Activated naive CD8-positive, alpha-beta T cell treated with anti-CD3 and anti-CD28 coated beads, Interleukin-2, amount 10 ng/mL, durations not matched to agents 7 days and 5 days (primary cell): ENCODE measurements at places on chromosomes 16 and 17.

DNA sequence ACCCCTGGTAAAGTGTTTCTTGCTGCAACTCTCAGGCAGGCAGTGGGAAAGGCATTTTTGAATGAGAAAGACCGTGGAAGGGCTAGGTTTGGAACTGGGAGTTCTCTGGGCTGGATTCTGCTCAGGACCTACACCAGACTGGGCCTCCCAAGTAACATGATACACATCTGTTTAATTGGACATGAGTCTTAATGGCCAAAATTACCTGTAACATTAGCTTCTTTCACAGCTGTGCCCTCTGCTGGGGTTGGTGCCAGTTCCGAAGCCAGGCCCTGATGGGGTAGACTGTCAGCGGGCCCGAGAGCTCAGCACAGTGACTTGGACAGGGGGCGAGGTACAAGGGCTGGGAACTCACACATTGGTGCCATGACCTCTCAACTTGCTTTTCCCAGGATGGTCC lies 118.9 kb upstream of the IRX3 start:
- no peak overlapping the region for H3K4me3 ChIP-seq
- H3K27me3 ChIP-seq, result peaks cover 2% of the 10 kb centered on the region
- H3K36me3 ChIP-seq, result no peaks in the 10 kb centered on the region
- no peaks in the 10 kb centered on the region for H3K4me1 ChIP-seq
- no peak for DNase-seq

DNA sequence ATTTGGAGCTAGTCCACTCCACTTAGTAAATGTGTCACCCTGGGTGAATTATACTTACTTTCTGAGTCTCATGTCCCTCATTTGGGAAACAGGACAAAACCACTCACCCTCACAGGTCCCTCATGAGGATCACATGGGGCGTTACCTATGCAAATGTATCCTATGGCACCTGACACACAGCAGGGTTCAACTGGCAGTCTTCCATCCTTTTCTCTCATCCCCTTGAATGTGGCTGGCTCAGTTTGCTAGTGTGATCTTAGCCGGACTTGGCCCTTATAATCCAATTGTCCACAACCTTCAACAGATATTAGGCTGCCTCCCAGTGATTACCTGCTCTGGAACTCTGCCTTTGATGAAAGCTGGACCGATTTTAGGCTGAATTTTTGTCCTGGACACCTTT lies 308.8 kb downstream of the MAP2K6 start:
- no peak overlapping the region for H3K4me3 ChIP-seq
- DNase-seq, result no peak
- no peak overlapping the region for H3K27ac ChIP-seq

DNA sequence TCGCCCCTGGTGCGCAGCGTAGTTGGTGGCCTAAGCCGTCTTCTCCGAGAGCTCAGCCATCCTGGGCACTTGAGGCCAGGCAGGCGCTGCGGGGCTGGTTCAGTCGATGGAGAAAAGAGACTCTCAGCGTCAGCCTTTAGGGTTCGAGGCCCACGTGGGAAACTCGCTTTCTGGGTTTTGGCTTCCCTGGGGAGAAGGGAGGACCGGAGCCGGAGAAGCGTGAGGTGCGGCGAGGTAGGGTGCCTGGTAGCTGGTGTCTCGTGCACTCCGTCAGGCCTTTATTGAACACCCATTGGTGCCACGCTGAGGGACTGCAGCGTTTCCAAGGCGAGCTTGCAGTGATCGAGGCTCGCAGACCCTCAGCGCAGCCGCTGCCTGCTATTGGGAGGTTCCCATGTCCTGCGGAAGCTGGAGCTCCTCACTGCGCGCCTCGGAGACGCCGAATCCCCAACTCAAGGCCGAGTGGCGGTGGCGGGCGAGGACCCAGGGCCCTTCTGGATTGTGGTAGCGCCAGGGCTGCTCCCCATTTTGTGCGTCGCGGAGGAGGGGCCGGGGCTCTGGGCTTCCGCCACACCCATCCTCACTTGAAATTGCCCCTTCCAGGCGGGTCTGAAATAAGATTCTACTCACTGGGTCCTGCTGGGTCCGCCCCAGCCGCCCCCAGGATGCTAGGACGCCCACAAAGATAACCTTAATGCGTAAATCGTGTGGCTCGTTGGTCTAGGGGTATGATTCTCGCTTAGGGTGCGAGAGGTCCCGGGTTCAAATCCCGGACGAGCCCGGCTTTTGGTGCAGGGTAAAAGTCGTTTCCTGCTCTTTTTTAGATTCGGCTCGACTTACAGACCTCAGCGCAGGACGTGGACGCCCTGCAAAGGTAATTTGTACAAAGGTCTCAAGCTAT lies 1.2 kb downstream of the OR1F1 start:
- peaks cover 36% of the 10 kb centered on the region for H3K4me1 ChIP-seq
- peak; percentile 66 for DNase-seq
- no peaks in the 10 kb centered on the region for H3K36me3 ChIP-seq
- H3K27me3 ChIP-seq, result peaks cover 80% of the 10 kb centered on the region

- no peak overlapping the region for H3K27ac ChIP-seq
- peak; percentile 26 for DNase-seq
- no peaks in the 10 kb centered on the region for H3K36me3 ChIP-seq
- H3K4me1 ChIP-seq, result peaks cover 11% of the 10 kb centered on the region
- H3K27me3 ChIP-seq, result peaks cover 5% of the 10 kb centered on the region
- H3K4me3 ChIP-seq, result no peak overlapping the region
These were observed 21.6 kb upstream of the METRNL start for GRCh38 chr17:83057793-83058265.

- no peak overlapping the region for H3K27ac ChIP-seq
- H3K4me1 ChIP-seq, result no peaks in the 10 kb centered on the region
- no peak for DNase-seq
- H3K27me3 ChIP-seq, result peaks cover 3% of the 10 kb centered on the region
These were observed 443.9 kb upstream of the CCL2 start for GRCh38 chr17:33811004-33811760.
